ENCODE measurements at places on chromosomes 13 and 19. TPM values are rescaled to one million over a fixed set of nuclear protein-coding genes. Genes with fewer than 3 reads are reported as not detected.

ALOX5AP gene
- total RNA-seq = 512 TPM

DNA sequence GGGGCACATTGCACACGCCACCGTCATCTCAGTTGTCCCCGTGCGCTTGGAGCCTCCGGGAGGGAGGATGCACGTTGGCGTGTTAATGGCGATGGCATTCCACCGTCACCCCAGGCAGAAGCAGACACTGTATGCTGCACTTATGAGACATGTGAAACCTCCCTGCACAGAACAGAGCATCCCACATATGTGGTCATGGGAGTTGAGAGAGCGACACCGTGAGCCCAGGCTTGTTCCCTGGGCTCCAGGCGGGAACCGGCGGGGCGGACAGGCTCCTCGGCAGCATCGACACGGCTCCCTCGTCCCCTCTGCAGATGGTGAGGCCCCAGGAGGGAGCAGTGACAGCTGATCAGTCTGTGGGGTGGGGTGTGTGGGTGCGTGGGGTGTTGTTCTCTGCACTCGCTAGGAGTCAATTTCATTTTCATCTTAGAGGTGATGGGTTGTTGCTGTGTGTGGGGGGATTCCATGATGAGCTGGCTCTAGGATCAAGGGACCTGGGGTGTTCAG lies 40.4 kb downstream of the CRTC1 start:
- H3K4me1 ChIP-seq = no peaks in the 10 kb centered on the region
- DNase-seq = no peak
- H3K27ac ChIP-seq = no peak overlapping the region
- H3K36me3 ChIP-seq = no peaks in the 10 kb centered on the region
- H3K4me3 ChIP-seq = no peak overlapping the region

DNA sequence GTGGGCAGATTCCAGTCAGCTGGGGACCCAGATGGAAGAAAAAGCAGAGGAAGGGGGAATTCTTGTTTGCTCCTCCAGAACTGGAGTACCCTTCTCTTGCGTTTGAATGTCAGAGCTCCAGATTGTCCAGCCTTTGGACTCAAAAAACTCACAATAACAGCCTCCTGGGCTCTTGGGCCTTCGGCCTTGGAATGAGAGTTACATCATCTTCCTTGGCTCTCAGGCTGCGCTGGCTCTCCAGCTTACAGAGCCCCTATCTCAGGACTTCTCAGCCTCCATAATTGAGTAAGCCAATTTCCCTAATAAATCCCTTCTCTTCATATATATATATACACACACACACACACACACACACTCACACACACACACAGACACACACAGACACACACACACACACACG lies 1215.7 kb upstream of the SLC10A2 start:
- no peak overlapping the region for H3K4me3 ChIP-seq
- no peaks in the 10 kb centered on the region for H3K4me1 ChIP-seq
- H3K27me3 ChIP-seq = no peaks in the 10 kb centered on the region
- no peak overlapping the region for H3K27ac ChIP-seq

DNA sequence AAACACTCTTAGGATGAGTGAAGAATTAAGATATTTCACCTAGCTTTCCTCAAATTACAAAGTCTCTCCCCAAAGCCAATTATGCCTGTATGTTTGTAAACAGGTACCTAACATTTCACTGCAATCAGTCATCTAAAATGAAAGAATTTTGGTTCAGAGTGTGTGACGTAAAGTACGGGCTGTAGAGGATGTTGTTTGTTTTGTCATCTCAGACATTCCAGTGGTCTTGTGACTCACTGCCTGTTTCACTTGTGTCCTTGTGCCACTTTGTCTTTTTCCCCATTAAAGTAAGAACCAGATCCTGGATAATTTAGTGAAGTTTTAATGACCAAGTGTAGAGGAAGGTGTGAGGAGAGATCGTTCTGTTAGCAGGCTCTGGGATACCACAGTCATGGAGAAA lies 28.6 kb upstream of the EID2 start:
- DNase-seq = no peak
- H3K4me1 ChIP-seq = no peaks in the 10 kb centered on the region
- H3K36me3 ChIP-seq = no peaks in the 10 kb centered on the region
- no peak overlapping the region for H3K4me3 ChIP-seq
- H3K27me3 ChIP-seq = no peaks in the 10 kb centered on the region

DNA sequence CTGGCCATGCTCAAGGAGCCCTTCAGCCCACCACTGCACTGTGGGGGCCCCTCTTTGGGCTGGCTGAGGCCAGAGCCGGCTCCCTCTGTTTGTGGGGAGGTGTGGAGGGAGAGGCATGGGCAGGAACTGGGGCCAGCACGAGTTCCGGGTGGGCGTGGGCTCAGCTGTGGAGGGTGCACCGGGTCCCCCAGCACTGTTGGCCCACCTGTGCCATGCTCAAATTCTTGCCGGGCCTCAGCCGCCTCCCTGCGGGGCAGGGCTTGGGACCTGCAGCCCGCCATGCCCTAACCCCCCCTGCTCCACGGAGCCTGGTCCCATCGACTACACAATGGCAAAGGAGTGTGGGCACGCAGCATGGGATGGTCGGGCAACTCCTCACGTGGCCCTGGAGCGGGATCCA lies 38.8 kb upstream of the TNFRSF19 start:
- H3K27me3 ChIP-seq = no peaks in the 10 kb centered on the region
- DNase-seq = no peak
- no peaks in the 10 kb centered on the region for H3K4me1 ChIP-seq
- H3K36me3 ChIP-seq = no peaks in the 10 kb centered on the region
- no peak overlapping the region for H3K27ac ChIP-seq
- H3K4me3 ChIP-seq = no peak overlapping the region

NCR1 gene
- not detected for total RNA-seq
